ENCODE measurements at places on chromosomes 13 and 19.

- DNase-seq: no peak
Observed at GRCh38 chr19:23993440-23993839, 78.8 kb downstream of the ZNF726 start.

DNA sequence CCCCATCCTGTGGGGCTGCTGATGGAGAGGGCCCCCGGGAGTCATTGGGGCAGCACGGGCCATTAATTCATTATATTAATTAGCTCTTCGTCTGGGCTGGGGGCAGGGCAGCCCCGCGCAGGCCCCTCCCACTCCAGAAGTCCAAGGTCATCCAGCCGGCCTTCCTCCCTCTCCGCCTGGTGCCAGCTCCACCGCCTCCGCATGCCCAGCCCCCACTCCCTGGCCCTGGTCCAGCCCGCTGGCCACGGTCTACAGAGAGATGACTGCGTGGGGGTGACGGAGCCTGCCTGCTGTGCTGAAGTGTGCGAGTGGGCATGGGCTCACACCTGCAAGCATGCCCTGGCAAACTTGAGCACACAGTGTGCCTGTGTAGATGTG, 8.8 kb downstream of the IGLON5 start:
- no peak for DNase-seq

DNA sequence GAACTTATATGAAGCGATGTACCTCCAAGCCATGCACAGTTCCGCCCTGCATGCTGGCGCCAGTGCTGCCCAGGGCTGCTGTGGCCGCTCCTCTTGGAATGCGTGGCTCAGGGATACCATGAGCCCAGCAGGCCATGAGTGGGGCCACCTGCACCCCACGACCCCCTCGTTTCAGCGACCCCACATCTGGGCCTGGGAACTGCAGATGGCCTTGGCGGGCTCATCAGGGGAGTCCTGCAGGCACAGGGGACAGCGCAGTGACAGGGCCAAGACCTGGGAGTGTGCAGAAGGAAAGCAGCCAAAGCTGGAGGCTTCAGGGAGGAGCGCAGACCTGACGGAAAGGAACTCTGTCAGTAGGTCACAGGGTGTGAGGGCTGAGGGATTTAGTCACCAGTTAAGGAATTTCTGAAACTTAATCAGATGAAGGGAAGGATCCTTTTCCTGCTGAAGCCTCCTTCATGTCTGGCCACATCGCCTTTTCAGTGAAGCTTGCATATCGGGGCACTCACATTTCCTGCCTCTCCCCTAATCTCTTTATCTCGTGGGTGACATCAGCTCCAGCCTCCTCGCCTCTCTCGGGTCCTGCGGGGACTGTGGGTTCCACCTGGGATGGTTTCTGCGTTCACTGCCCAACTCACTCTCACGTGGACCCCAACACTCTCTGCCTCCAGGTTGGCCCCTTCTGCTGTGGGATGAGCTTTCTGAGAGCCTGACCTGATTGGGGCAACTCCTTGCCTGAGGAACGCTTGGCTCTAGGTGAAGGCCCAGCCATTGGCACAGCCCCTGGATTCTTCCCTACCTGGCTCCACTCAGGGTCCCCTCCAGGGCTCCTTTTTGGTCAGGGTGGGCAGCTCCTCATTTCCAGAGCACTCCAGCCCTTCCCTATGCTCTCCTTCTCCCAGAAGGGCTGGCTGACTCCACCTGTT, 123.5 kb downstream of the CRYL1 start:
- DNase-seq: no peak

- DNase-seq: peak; percentile 90
Observed at GRCh38 chr13:33204130-33204927, 81.2 kb downstream of the STARD13 start.

GRCh38 chr19:39599116-39599515, 3.2 kb upstream of the LGALS13 start:
- DNase-seq: peak; percentile 1

- DNase-seq: no peak
Observed at GRCh38 chr13:64755961-64756360, 2474.2 kb downstream of the PCDH9 start.

GRCh38 chr19:42512743-42513304, 15.5 kb downstream of the CEACAM1 start:
- no peak for DNase-seq
